ENCODE measurements at places on chromosomes 4 and X.

- DNase-seq = no peak
Measured at GRCh38 chr4:165828928-165829327, 44.1 kb upstream of the TLL1 start.

DNA sequence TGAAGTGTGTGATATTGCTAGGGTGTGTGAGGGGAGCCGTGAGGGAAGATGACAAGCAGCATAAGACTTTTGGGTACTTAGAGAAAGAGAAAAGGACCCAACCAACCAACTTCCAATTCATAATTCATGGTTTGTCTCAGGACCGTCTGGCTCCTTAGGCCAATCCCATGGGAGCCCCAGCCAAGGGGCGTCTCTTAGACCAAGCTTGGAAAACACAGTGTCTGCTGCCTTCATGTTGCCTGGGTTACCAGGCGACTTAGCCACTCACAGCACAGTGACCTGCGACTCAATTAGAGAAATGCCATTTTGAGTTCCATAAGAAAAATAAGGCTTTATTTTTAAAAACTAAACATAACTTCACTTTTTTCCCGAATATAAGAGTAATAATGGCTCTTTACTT, 32.7 kb downstream of the BST1 start:
- DNase-seq = no peak

DNA sequence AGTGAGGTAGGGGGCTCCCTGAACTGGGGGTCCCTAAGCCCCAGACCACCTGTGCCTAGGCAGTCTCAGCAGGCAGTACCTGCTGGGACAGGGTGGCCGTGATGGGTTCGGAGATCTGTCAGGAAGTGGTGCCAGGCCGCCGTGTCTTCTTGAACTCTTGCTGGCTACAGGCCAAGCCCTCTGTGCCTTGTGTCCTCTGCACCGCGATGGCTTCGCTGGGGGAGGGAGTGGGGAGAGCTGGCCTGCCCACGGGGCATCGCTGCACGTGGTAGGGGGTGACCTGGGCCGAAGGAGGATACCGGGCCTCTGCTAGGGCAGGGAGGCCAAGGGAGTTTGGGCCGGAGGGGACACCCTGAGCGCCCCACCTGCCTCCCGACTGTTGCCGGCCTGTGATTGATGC, 96.7 kb upstream of the NKX1-1 start:
- no peak for DNase-seq

DNA sequence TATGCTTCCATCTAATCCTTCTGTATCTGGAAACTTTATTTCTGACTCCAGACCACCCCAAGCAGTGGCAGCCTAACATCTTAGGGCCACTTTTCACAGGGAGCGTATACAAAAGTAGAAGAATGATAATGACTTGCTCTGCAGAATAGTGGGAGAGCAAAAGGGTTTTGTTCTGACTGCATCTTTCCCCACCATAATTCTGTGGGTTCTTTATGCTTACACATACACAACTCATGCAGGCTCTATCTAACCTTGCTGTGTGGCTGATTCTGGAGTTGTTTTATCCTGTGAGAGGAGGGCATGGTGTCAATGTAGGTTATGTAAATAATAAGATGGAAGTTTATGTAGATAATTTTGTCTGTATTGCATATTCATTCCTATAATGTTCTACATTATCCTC, 42.4 kb upstream of the NDNF start:
- no peak for DNase-seq

DNA sequence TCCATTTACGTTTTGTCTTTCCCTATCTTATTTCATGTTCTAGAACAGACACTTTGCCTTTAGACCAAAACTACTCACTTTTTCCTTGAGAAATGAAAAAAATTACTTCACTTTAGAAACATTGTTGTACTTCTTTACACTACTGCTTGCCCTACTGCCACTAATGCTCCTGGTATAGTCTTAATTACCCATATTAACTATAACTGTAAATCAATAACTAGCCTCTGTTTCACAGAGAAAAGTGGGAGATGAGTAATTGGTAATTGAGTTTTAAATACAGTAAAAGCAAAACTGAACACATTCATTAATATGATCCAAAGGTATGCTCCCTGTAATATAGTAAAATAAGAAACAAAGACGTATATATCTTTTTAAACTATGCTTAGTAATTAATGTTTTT, 111.1 kb upstream of the JADE1 start:
- DNase-seq = no peak

GRCh38 chrX:153498453-153498852, 3.7 kb downstream of the BGN start:
- no peak for DNase-seq

- no peak for DNase-seq
Measured at GRCh38 chr4:43337707-43338106, 445.2 kb downstream of the GRXCR1 start.

GRCh38 chrX:17328837-17329236, 46.2 kb upstream of the NHS start:
- DNase-seq = no peak

GRCh38 chr4:169110633-169111032, 100.6 kb upstream of the CBR4 start:
- DNase-seq = no peak

- no peak for DNase-seq
Measured at GRCh38 chr4:162715401-162715800, 451.3 kb downstream of the NAF1 start.

DNA sequence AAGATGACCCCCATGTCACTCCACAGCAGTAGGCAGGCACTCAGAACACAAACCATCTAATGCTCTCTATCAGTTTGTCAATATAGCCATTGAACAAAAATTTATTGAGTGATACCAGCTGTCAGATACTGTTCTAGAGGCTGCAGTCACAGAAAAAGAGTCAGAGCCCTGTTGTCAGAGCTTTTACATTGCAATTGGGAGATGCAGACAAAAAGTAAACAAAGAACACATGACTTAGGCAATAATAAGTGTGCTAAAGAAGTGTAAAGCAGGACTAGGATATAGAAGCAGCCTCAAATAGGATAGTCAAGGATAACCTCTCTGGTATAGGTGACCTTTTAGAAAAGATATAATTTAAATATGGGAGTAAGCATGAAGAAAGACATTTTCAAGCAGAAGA, 8.9 kb downstream of the HTN1 start:
- no peak for DNase-seq

- DNase-seq = no peak
Measured at GRCh38 chr4:76470064-76470463, 35.0 kb downstream of the SHROOM3 start.

DNA sequence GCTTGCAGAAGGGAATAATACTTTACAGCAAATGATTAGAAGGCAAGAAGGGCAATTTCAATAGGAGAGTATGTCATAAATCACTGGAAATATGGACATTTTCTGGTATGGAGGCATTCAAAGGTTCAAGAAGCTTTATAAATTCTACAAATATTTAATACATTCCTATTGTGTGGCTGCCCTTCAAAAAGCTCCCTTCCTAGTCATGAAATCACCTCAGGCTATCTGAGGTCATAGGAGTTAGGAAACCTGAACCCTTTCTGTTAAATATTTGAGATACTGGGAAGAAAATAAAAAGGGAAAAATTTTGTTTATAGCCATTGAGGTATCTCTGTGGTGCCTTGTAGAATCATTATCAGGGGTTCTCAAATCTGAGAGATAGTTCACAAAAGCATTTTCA, 316.8 kb upstream of the EMCN start:
- no peak for DNase-seq

DNA sequence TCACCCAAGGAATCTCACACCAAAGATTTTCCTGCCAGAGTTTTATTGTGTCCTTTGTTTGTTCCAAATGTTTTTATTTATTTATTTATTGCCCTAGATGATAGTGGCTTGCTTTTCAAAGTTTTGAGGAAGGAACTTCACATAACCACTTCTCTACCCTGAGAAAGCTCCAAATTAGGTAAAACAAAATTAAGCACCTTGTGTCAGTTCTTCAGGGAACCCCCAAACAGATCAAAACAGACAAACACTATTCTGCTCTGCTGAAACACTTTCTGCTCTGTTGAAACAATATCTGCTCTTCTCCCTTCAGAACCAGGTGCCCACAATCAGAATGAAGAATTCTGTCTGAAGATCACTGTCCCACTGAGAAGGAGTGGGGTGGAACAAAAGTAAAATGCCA, 16.5 kb upstream of the CYBB start:
- DNase-seq = no peak

- DNase-seq = no peak
Measured at GRCh38 chr4:150010525-150011126, 67.6 kb upstream of the DCLK2 start.

GRCh38 chr4:10226756-10227155, 110.2 kb upstream of the WDR1 start:
- DNase-seq = no peak

DNA sequence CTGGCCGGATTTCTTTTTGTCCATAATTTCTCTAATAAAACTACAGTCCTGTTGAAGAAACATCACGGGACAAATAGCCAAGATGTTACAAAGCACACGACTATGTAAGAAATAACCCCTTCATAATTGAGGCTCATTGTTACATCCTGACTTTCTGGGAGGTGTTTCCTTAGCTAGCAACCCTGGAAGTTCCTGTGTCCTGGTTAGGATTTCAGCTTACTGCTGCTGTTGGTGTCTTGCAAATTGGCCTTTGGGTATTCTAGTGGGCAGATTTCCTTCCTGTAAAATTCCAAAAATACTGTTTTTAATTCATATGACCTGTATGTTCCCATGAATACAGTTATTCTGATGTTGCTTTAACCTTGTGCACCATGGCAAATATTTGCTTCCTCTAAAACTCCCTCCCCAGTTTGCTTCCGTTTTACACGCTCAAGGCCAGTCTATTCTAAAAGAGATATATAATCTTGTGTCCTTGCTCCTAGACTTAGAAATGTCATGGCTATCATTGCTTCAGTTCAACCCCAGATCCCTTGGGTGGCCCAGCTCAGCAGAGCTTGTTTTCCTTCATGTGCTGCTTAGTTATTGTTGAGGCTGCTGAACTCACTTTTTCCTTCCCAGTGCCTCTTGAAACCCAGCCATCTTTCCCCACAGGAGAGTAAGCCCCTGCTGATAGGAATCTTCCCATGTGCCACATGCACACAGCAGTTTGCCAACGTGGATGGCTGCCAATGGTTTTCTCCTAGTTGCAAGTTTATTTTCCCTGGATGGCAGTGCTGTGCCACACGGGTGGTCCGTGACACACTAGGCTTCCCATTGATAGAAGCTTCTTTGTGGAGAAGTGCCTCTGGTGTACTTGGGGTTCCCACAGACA, 75.8 kb downstream of the TSPAN7 start:
- DNase-seq = no peak

GRCh38 chrX:10495677-10496076, 124.7 kb downstream of the MID1 start:
- no peak for DNase-seq

- DNase-seq = no peak
Measured at GRCh38 chrX:6383917-6384316, 151.0 kb downstream of the VCX3A start.

GRCh38 chrX:119229253-119229615, 6.9 kb upstream of the PGRMC1 start:
- DNase-seq = no peak

DNA sequence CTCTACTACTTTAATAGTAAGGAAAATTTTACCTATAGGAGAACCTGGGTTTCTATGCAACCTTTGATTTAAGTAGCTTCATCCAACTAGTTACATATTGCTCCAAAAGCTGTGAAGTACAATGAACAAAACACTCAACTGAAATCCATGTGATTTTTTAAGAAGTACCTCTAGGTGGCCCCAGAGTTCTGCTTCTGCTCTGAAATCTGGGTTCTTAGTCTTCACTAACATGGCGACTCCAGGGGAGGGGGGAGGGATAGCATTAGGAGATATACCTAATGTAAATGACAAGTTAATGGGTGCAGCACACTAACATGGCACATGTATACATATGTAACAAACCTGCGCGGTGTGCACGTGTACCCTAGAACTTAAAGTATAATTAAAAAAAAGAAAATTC, 73.4 kb upstream of the MAGEB2 start:
- no peak for DNase-seq

DNA sequence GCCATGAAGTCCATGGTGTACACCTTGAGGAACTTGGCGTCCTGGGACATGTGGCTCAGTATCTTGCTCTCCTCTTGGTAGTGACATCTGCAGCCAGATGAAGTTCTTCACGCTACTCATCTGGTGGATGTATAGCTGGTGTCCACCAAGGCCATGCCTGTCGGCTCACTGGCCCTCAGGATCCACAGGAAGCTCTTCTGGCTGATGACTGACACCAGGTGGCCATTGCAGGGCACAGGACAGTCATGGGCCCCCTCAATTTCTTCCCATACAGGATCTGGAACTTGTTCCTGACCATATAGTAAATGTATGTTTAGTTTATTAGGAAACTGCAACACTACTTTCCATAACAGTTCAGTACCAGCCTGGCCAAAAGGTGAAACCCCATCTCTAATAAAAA, 10.3 kb upstream of the CLCN5 start:
- DNase-seq = no peak

- no peak for DNase-seq
Measured at GRCh38 chr4:92368653-92369052, 64.9 kb downstream of the GRID2 start.

- DNase-seq = no peak
Measured at GRCh38 chr4:94507708-94508107, 56.0 kb downstream of the PDLIM5 start.

GRCh38 chr4:70556856-70557255, 35.2 kb upstream of the AMBN start:
- DNase-seq = no peak

GRCh38 chr4:38634047-38634759, 29.8 kb upstream of the KLF3 start:
- no peak for DNase-seq

DNA sequence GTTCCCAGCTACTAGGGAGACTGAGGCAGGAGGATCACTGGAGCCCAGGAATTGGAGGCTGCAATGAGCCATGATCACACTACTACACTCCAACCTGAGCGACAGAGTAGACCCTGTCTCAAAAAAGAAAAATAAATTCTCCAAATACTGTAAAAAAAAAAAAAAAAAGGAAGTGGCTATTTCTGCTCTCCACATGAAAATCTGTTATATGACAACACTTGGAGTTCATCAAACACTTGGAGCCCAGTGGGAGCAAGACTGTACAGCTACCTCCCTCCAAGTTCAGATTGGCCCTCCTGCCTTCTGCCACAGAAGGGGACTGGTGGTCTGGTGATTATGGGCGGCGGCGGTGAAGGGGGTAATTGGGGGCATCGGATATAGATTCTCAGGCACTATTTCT, 9.0 kb upstream of the CLDN34 start:
- DNase-seq = no peak

DNA sequence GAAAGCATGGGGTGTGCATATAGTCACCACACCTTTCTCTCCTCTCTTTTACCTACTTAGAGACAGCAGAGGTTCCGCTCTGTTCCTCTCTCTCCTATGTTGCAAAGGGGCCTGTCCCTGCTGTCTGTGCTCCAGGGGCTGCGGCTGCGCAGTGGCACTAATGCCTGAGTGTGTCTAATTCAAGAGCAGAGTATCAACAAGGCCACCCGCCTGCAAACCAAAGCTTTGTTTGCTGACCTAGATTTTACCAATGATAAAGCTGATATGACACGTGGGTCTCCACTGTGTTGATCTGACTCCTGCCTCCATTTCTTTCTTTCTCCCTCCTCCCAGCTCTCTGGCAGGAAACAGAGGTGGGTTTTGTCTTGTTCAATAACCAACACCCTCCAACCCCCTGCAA, 74.9 kb downstream of the NSG1 start:
- peak; percentile 8 for DNase-seq
